HuH-7.5 (cell line): ENCODE measurements at places on chromosomes 3 and 15.

DNA sequence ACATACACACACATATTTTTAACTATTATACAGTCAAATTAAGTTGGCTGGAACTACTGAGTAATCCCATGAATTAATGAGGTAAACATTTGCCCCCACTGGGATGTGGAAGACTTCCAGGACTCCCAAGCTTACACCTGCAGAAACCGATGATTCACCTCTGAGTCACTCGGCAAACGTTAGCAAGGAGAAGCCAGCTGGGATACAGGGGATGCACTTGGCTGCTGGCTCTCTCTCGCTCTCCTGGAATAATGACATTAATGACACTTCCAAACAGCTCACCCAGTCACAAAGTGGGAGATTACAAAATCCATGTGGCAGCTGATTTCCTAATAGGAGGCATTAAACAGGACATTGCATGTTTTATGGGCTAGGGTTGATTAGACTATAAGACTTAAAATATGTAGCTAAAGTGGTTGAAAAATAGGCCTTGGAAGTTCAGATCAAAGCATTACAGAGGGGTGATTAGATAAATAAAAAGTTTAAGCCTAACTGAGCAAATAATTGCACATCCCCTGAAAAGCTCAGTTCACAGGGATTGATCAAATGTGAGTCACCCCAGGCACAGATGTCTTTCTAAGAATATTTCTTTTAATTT is 500.9 kb downstream of the SOX2 start:
- no peak for DNase-seq

- no peak for DNase-seq
Observed at GRCh38 chr3:81472600-81473362, 288.7 kb downstream of the GBE1 start.

DNA sequence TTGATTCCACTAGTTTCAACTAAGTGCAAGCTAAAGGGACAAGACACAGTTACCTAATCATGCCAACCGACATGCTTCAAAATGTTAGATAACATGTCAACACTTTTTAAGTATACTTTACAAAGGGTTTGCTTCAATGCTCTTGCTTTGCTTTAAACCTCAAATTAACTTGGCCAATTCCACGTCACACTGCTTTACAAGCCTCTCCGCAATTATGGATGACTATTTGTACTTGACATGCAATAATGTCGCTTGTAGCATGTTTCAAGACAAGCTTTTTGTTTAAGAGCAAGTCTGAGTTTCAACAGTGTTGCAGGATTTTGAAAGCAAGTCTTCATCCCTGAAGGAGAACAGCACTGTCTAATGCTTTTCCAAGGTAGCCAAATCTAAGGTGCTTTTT is 86.9 kb downstream of the CNTN3 start:
- DNase-seq, result no peak

- no peak for DNase-seq
Observed at GRCh38 chr3:9298236-9298635, 48.8 kb upstream of the SRGAP3 start.

DNA sequence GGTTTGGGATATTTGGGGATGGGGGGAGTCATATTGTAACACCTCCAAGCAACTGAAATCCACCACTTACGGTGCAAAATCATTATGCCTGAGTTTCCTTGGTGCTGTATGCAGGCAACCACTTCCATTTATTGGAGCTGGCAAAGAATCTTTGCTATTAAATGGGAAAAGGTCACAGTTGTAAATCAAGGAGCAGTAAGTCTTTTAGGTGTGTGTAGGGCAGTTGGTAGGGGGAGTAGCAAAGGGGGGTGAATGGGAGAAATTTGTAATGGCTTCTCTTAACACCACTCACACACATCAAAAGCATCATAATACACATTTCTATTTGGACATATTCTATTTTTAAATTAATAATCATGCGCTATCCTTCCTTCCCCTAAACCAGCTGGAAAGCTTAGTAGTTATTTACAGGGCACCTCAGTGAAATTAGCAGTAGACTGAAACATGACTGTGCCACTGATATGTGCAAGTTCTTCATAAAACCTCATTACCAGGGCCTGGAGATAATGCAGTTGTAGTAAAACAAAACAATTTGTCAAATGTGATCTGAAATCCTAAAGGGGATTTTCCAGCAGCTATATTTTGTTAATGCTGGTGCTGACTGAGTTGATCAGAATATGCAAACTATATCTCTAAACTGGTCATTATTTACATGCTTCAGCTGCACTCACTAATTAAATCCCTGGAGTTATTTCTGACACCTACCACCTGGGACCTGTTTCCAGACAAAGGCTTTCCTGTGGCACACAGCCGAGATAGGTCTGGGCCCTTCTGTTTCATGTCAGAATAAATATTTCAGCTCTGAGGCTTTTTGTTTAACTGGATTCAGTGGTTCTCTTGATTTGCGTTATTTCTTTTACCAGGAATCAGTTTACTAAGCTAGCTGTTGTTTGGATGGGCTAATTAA is 90.1 kb downstream of the B3GALNT1 start:
- no peak for DNase-seq

GRCh38 chr3:99760629-99761028 is 57.0 kb upstream of the CMSS1 start:
- DNase-seq, result no peak

DNA sequence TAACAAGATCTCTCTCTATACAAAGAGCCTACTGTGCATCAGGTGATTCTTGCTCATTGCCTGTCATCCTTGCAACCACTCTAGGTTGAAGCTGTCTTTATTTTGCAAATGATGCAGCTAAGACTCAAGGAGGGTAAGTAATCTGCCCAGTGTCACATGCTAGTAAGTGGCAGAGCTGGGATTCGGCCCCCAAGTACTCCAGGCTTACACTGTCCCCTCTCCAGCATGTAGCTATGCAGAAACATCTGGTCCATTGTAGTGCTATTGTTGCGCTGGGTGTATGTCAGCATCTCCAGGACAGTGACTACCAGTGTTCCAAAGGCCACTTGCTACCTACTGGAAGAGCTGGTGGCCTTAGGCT is 248.9 kb downstream of the SLCO3A1 start:
- no peak for DNase-seq

DNA sequence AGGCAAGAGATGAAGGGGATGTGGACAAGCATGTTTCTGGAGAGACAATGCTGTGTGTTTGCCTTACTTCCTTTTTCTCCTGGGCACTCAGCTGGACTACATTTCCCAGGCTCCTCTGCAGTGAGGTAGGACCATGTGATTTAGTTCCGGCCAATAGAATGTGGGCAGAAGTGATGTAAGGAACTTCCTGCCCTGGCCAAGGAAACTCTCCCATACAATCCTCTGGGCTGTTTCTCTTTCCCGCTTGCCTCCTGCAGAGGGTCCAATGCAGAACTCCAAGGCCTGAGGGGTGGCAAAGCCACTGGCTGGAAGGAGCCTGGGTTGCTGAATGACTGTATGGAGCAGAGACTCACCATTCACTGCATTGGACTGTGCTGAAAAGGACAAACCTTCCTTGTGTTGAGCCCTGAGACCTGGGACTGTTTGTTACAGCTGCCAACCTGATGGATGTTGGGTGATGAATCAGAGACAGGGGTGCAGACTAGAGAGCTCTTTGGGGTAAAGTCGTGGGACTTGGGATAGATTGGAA is 82.7 kb upstream of the SLC6A6 start:
- DNase-seq, result peak; percentile 73

DNA sequence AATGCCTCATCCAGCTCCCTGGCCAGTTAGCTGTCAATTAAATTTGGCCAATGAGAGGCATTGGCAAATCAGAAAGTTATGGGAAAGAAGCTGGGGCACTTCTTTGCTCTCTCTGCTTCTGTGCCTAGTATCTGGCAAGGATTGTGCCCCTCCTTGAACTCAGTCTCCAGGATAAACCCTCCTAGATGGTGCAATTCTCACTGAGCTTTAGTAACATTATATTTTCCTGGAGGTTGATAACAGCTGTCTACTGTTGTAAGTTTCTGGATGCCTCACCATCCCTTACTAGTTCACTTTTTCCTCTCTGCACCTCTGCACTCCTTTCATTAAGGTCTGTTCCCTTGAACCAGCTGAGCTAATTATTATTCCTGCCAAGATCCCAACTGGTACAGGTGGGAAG is 329.5 kb downstream of the MFSD1 start:
- DNase-seq, result no peak

DNA sequence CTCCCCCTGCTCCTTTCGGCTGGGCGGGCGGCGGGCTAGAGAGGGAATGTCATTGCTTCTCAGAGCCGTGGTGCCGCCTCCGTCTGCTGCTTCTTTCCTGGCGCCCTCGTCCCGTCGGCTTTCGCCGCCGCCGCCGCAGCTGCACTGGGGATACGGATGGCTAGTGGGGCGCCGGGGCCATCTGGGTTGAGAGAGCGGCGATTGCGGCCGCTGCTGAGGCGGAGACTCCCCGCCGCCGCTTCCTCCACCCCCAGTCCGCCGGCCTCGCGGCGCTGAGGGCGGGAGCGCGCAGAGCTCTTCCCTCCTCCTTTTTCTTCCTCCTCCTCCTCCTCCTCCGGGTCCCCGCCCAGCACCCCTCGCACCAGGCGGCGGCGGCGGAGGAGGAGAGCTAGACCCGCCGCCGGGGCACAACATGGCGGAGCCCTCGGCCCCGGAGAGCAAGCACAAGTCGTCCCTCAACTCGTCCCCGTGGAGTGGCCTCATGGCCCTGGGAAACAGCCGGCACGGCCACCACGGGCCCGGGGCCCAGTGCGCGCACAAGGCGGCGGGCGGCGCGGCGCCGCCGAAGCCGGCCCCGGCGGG is at the start of gene STT3B:
TSS of gene STT3B (plus strand) at position 339 of the 582 bp plus-strand sequence. CDS start at position 413, 74 bp downstream.
- DNase-seq, result peak; percentile 85

DNA sequence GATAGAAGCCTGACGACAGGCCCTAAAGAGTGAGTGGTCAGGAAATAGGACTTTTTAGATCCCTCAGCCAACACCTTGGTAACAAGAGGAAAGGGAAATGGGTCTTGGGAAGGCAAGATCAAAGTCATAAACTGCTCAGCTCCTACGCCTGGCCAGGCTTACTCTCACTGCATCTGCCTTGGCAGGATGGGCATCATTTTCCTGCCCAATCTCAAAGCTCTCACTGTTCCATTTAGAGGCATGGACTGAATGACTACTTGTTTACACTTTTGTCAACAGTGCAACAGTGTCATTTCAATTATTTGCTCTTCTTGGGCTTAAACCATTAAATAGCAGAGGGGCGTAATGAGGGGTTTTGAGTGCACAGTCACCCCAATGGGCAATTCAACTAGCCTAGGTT is 808.7 kb downstream of the GRM7 start:
- DNase-seq, result no peak

- no peak for DNase-seq
Observed at GRCh38 chr3:197349368-197349767, 51.0 kb upstream of the DLG1 start.

GRCh38 chr15:48555241-48555881 is 90.1 kb downstream of the FBN1 start:
- no peak for DNase-seq
